ENCODE measurements at places on chromosomes 12 and 14.

GRCh38 chr12:117408161-117408791, 46.9 kb upstream of the NOS1 start:
- peak; percentile 15 for DNase-seq

DNA sequence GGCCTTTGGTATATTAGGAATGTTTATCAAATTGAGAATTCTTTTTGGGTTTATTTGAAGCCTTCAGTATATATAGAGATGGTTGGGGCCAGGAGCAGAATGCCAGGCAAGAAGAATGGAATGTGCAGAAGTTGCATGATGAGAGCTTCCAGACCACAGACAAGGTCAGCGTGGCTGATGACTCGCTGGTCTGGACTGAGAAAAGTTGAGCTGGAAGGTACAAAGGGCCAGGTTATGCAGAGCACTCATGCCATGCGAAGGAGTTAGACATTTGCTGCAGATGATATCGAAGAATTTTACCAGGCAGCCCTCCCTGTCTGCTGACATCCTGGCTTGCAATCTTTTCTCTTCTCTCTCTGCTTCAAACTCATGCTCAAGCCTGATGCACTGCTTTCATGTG, 196.2 kb upstream of the ARHGAP5 start:
- no peak for DNase-seq

GRCh38 chr12:93705237-93705636, 28.1 kb downstream of the CRADD start:
- DNase-seq: no peak

DNA sequence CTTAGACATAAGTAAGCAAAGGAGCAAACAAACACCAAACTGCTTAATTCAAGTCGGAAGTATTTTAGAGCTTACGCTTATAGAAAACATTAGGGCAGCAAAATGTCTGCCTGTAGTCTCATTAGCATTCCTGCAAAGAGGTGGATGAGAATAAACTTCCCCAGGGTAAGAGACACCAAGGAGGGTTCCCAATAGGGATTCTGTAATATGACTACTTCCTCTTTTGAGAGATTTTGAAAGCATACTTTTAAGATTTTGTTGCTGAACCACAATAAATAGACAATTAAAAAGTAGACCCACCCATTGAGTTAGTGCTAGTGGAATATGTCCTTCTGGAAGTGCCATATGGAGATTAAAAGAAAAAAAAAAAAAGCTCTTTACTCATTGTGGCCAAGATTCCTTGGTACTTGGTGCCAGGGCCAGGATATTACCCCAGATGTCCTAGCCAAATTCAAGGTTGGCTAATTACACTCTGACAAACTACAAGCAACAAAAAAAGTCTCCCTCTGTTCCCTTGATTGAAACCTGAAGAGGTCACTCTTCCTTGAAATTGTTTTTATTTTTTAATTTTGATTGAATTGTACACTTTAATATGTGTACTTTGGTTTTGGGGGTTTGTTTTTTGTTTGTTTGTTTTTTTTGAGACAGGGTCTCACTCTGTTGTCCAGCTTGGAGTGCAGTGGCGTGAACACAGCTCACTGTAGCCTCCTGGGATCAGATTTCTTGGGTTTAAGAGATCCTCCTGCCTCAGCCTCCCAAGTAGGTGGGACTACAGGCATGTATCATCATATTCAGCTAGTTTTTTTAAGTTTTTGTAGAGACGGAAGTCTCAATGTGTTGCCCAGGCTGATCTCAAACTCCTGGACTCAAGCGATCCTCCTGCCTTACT, 8.7 kb downstream of the CLIP1 start:
- no peak for DNase-seq

DNA sequence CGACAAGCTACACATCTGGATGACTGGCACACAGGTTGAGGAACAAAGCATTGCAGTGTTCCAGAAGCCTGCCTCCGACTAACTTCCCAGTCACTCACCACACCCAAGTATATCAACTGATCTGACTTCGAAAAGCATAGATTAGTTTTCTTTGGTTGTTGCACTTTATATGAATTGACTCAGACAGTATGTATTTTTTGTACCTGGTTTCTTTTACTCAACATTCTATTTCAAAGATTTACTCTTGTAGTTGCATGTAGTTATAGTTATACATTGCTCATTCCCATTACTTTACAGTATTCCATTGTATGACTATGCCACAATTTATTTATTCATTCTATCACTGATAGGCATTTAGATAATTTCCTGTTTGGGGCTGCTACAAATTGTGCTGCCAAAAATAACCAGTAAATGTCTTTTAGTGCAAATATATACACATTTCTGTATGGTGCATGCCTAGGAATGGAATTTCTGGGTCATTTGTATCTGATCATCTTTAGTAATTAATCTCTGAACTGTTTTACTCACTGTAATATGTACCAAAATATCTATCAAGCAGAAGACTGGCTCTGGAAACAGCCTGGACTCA, 17.8 kb downstream of the PLCZ1 start:
- DNase-seq: no peak

DNA sequence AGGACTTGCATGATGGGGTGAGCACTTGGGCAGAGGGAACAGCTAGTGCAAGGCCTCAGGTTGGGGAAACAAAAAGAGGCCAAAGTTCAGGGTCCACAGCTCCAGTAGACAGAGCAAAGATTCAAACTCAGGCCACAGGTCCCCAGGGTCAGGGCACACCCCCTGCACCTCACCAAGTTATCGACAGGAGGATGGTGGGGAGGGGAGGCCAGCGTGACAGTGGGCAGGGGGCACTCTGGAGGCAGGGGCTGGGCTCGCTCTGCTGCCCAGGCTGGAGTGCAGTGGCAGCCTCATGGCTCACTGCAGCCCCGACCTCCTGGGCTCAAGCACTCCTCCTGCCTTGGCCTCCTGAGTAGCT, 32.4 kb upstream of the ULK1 start:
- no peak for DNase-seq

DNA sequence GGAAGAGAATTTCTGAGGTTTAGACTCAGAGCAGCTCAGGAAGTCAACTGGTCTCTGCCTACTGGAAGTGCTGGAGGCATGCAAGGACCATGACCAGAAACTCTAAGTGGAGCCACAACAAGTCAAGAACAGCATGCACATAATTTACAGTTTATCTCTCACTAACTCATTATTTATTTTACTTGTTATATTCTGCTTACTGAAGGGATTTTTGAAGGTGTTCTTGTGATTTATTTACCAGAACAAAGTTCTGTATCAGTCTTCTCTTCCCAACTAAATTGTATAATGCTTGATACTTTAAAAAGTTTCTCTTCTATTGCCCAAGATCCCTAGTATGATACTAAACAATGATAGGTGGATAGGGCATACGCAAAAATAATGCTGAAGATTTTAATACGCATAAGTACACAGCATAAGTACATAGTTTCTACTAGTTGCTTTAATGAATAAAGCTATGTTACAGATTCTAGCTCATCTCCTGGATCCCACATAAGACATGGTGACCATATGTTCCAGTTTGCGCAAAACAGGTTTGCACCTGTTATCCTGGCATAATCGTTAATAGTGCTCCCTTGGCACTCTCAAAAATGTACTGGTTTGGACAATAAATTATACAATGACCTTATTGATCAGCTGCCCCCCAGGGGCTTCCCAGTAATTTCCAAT, 11.6 kb upstream of the SPTB start:
- DNase-seq: no peak

DNA sequence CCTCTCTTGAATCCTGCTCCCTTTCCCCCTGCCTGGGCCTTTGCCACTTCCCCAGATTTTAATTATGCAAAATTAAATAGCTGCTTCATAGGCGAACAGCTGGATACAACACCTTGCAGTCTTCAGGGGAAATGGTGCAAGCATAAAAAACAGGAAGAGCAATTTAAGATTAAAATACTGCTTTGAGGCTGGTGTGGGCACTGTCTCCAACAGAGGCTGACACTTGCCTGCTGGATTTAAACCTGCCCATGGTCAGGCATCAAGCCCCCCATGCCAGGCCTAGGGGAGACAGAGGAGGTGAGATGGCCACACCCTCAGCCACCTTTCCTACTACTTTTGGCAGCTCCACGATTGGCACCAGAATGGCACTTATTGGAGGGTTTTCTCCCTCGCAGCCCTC, 110.1 kb upstream of the DIO3 start:
- no peak for DNase-seq

DNA sequence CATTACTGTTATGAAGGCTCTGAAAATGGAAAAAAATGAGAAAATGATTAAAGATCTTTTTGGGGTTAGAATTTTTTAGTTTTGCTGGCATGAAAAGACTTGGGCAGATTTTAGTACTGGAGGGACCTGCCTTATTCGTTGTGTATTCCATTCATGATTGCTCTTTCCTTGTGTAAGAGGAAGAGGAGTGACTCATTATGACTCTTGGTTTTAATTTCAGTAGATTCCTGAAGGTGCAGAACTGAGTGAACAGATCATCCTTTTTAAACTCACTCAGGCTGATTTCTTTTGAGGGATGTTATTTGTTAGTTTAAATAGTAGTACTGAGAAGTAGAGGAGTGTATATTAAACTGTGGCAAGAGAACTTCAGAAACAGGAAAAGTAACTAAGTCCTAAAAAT, 41.6 kb downstream of the AKAP6 start:
- no peak for DNase-seq

DNA sequence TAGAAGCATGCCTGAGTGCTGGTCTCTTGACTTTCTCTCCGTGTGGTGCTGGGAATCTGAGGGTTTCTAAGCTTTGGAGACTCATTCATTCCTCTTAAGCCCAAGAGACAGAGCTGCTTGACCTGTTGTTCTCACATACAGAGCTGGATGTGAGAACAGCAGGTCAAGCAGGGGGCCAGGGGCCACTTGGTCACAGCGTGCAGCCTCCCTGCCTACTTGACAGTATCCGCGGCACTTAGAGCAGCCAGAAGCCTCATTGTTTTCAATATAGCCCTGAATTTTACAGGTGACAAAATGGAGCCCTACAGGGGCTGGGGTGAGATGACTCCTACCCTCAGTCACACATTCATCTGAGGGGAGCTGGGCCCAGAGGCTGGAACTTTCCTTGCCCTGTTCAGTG, 88.9 kb downstream of the ESRRB start:
- no peak for DNase-seq

- DNase-seq: no peak
Measured at GRCh38 chr14:91310606-91311283, 66.2 kb upstream of the GPR68 start.

- DNase-seq: no peak
Measured at GRCh38 chr12:48419116-48419935, 53.0 kb upstream of the ANP32D start.

DNA sequence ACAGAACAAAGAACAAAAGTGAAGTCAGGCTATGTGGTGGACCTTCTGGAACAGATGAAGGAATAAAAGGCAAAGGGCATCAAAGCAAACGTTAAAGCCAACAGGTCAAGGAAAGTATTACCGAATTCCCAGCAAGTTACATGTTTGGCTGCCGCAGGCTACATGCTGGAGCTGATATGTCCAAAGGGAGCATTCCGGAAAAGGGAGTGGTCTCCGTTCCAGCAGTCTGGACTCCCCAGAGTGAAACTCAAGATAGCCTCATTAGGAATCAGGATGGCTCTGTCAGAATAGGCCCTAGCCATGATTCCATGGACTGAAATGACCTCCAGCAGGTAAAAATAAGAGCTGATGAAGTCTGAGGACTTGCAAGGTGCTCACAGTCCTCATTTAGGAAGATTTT, 379.8 kb upstream of the PRICKLE1 start:
- DNase-seq: no peak

- DNase-seq: no peak
Measured at GRCh38 chr12:18643681-18644080, 94.1 kb downstream of the PLCZ1 start.

DNA sequence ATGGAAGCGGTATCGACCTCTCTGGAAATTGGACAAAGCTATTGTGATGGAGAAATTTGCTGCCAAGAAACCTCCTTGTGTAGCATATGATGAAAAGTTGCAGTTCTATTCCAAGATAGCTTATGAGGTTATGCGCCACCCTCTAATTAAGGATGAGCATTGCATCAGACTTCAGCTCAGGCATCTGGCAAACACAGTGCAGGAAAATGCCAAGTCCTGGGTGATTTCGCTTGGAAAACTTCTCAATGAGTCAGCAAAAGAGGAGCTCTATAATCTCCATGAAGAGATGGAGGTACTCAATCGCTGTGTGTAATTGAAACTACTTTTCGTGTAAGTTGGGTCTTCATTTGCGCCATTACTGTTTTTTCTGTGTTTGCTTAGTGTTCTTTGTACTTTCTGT, 51.2 kb downstream of the DNAH10 start:
- no peak for DNase-seq

GRCh38 chr14:22567437-22567836, 21.6 kb downstream of the DAD1 start:
- DNase-seq: no peak

DNA sequence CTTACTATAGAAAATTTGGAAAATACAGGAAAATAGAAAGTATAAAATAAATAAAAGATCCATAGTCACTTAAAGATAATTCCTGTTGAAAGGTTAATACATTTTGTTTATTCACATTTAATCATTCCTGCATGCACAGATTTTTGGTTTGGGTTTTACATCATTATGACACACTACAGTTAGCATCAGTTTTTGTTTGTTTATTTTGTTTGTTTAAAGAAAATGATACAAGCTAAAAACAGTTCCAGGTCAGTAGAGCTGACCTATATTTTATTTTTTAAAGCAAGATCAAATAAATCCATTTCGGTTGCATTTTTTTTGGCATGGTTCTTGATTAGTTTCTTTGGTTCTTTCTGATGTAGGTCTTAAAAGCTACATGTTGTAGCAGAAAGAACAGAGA, 68.8 kb upstream of the CCDC91 start:
- DNase-seq: no peak

- DNase-seq: no peak
Measured at GRCh38 chr12:80460972-80461371, 16.9 kb downstream of the PTPRQ start.

GRCh38 chr12:88163371-88163770, 21.3 kb downstream of the TMTC3 start:
- no peak for DNase-seq

DNA sequence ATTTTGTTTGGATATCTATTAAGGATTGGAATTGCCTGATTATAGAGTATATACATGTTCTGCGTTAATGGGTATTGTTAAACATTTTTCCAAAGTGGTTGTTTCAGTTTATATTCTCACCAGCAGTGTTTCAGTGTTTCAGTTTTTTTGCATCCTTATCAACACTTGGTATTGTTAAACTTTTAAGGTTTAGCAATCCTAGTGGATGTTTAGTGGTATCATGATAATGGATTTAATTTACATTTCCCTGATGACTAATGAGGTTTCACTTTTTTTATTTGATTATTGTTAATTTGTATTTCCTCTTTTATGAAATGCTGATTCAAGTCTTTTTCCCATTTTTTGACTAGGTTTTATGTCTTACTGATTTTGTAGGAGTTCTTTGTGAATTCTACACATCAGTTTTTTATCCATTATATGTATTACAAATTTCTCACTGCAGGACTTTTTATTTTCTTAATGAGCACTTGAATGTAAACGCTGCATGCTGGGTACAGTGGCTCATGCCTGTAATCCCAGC, 23.7 kb downstream of the YLPM1 start:
- no peak for DNase-seq

- no peak for DNase-seq
Measured at GRCh38 chr14:69519204-69520100, 34.9 kb downstream of the PLEKHD1 start.

- no peak for DNase-seq
Measured at GRCh38 chr12:749751-750270, 2.6 kb upstream of the WNK1 start.
